B cell (primary cell): ENCODE measurements at places on chromosomes 3 and 15. TPM values are rescaled to one million over a fixed set of nuclear protein-coding genes. Genes with fewer than 3 reads are reported as not detected.

DNA sequence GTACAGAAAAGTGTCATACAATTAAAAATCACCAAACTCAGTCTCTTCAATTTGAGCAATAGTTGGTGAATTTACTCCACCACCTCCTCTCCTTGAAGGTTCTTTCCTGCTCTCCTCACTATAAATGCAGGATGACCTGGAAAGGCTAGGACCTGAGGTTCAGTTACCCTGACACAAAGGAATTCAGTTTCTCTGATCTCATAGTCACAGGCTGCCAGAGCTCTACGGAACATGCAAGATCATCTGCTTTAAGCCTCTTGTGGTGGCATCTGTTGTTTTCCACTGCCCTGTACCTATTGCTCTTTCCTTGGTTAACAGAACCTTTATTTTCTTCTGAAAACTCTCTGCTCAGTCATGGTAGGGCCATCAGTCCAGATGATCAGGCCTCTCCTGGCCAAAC is 4.9 kb upstream of the TP63 start:
- DNase-seq: no peak

The RNU5B-1 gene
- polyA plus RNA-seq: not detected in 2 replicates

The GCSAM gene
- polyA plus RNA-seq: 16.9 and 24.6 TPM in 2 replicates

The KBTBD13 gene
- not detected in 2 replicates for polyA plus RNA-seq

- no peak for DNase-seq
Measured at GRCh38 chr15:35654332-35654731, 108.4 kb upstream of the DPH6 start.

The HTR3E gene
- polyA plus RNA-seq: not detected in 2 replicates

- DNase-seq: no peak
Measured at GRCh38 chr3:134810052-134810435, 15.0 kb downstream of the EPHB1 start.

DNA sequence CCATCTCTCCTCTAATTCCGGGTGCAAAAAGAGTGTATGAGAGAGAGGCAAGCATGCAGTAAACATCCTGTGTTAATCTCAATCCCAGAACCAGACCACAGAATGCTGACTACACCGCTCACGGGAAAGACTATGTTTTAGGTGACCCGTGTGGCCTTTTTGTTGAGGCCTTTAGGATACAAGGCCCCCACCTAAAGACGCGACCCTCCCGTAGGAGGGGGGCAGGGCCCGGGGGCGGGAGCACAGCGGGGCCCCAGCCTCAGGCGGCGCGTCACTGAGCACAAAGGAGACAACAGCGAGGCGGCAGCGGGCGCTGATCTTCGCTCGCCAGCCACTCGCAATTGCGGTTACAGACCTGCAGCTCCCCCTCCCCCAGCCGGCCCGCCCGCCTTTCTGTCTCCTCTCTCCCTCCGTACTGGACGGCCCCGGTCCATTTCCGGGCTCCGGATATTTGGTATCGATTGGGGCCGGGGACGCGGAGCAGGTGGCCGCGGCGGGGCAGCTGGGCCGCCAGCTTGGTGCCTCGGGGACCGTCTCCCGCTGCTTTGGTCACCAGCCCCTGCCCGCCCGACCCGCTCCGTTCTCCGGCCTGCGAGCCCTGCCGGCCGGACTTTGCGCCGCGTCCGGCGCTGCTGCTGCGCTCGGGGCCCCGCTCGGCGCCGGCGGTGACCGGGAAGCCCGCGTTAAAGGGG is at the start of gene CCDC50:
TSS of gene CCDC50 (plus strand) at position 433 of the 692 bp plus-strand sequence. CDS start 281 bp downstream, outside the sequence.
- peak; percentile 84 for DNase-seq

DNA sequence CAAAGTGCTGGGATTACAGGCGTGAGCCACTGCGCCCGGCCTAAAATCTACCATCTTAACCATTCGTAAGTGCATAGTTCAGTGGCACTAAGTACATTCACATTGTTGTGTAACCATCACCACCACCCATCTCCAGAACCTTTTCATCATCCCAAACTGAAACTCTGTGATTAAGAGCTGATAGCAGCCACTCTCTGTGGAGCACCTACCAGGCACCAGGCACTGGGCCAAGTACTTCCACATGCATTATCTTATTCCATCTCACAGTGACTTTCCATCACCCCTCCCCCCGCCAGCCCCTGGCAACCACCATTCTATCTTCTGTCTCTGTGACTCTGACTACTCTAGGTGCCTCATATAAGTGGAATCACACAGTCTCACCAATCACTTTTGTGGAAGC is 2.3 kb upstream of the INSYN1 start:
- no peak for DNase-seq

The CD47 gene
- 86.4 and 157 TPM in 2 replicates for polyA plus RNA-seq

DNA sequence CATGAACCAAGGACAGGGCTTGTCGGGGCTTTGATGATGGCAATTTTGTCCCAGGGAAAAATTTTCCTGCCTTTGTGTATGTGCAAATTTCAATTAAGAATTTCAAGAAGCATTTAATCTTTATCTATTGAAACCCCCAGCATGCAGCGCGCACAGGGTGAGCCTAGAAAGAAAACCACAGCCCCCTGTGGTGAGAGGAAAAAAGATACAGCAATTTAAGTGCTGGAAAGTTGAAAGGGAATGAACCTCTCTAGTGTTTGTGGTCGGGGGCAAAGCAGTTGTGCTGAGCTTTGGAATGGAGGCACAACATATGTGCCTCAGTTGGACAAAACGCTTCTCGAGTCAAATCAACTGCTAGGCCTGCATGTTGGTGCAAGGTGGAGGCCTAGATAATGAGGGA is 111.8 kb upstream of the C15orf61 start:
- no peak for DNase-seq

DNA sequence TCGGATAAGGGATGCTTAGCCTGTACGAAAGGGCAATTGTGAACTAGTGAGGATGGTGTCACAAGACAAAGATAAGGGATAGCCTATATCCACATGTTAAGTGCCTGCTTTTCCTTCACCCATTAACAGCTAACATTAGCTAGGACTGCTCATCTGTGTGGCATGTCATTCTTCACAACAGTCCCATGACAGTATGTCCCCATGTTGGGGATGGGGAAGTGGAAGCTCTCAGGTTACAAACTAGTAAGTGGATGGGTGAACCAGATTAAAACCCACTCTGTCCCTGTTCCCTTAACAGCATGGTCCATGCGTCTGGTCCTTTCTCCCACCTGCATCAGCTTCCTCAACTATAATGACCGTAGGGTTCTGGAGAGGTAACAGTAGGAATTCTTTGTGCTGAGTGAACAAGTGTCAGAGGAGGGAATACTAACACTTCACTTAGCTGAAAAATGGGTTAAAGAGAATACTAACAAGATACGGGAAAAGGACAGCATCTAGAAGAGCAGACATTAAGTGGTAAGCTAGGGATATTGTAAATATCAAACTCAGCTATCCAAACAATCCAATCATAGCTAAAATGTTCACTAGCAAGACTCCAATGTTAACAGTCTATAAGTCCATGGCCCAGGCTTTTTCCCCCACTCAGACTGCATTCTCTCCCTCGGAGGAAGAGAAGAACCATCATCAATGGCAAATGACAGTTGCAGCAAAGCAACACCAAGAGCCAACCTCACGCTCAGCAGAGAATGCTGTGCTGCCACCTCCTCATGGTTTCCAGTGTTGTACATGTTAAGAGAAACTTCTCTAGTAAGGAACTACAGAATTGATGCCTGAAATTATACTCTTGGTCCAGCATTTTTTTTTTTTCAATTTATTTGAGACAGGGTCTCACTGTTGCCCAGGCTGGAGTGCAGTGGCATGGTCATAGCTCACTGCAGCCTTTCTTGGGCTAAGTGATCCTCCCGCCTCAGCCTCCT is 5.0 kb downstream of the RPLP1 start:
- no peak for DNase-seq

- no peak for DNase-seq
Measured at GRCh38 chr3:60854791-60855190, 396.5 kb downstream of the FHIT start.

DNA sequence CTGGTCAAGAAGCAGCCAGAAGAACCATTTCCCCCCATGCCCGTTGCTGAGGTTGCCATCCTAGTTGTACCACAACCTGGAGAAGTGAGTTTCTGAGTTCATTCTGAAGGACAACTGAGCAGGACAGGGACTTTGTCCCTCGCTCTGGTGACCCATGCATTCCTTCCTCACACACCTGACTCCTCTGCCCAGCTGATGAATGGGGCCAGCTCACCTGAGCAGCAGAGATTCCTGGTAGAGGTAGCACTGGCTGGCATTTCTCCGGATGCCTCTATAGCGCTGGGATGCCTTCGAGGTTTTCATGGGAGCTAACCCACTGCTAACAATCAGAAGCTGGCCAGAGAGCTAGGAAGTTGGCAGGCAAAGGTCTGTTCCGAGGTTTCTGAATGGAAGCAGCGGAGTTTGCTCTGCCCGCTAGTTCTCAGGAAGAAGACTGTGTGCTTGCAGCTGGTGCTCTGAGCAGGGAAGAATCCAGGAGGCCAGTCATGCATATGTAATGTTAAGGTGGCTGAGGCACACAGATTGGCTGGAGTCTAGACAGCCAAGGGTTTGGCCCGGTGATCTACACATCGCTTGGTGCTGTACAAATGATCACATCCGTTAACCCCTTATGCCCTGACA is at the start of gene TMC3:
TSS of gene TMC3 (minus strand) at position 439 of the 621 bp plus-strand sequence. CDS start at position 303, 136 bp downstream.
- no peak for DNase-seq

DNA sequence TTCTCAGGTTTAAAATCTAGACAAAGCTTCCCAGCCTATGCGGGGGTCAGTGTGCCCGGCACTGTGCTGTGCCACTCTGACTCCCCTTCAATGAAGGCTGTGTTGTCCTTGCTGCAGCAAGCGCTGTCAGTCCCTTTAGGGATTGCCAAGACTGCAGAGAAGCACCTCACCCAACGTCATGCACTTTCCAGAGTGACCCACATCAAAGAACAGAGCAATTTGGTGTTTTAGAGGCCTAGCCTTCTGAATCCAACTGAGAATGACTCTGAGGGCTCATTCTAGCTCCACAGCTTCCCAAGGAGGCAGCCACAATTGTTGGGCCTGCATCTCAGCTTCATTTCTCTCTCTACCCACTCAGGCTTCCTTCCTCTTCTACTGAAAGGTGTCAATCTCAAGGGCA is 26.4 kb downstream of the SLC9A9 start:
- no peak for DNase-seq

- no peak for DNase-seq
Measured at GRCh38 chr3:149534082-149534481, 59.6 kb downstream of the TM4SF4 start.

The GREM1 gene
- not detected in 2 replicates for polyA plus RNA-seq

DNA sequence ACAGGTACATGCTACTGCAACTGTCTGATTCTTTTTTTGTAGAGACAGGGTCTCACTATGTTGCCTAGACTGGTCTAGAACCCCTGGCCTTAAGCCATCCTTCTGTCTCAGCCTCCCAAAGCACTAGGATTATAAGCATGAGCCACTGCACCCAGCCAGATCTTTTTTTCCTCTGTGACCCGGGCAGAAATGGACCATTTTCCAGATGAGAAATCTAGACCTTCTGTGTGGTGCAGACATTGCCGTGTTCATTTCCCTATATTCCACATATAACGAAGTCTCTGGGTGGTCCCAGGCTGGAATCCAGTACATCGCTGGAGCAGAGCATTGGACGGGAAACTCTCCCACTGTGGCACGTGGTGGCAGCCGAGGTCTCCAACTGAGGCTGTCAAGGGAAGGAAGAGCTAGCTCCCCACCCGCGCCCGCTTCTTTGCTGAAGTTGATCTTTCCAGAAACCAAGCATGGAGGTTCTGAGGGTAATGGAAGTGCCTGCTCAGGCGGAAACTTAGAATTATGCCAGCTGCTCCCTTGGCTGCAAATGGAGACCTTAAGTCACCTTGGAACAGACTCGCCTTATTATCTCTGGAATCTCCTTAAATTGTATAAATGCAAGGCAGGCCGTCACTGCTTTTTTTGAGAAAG is 23.1 kb upstream of the TXNRD3 start:
- DNase-seq: no peak

The PLA2G4D gene
- not detected in 2 replicates for polyA plus RNA-seq

- no peak for DNase-seq
Measured at GRCh38 chr3:155702745-155703591, 41.9 kb downstream of the PLCH1 start.

DNA sequence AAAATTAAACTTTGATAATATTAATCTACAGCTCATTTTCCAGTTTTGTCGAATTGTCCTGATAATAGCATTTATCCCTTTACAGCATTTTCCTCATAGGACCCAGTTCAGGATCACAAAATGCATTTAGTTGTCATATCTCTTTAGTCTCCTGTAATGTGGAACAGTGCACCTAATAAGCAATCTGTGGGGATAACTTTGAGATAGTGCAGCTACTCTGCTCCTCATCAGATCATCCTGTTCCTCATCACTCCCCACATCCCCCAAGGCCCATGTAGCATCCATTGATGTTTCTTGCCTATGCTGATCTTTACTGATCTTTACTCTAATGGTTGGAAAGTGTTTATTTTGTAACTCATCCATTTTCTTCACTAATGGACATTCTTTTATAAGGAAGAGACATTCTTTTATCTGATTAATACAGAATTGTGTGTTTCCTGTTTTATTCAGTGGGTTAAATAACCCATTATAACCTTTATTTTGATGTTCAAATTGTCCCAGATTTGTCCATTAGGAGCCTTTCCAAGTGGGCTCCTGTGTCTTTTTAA is 7.5 kb downstream of the RNF111 start:
- no peak for DNase-seq

- peak; percentile 54 for DNase-seq
Measured at GRCh38 chr3:133211449-133211848, 173.3 kb downstream of the TMEM108 start.

- no peak for DNase-seq
Measured at GRCh38 chr3:194925614-194926013, 239.9 kb downstream of the FAM43A start.

- no peak for DNase-seq
Measured at GRCh38 chr3:126996905-126997304, 14.0 kb downstream of the PLXNA1 start.

DNA sequence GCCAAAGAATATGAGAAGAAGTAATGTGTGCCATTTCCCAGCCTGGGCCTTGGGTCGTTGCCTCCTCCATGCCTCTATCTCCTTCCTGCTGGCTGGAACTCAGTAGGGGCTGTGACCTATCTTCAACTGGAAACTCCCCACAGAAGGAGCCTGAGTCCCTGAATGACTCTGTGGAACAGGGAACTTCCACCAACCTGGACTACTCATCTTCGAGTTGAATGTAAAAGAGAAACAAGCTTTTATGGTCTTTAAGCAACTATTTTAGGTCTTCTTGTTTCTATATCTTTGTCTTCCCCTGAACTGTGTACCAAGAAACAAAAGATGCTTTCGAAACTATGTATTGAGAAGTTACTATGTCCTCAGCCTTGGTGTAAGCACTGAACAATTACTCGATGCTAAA is 355.3 kb upstream of the NR2F2 start:
- no peak for DNase-seq

- DNase-seq: no peak
Measured at GRCh38 chr15:53437366-53437765, 322.1 kb downstream of the WDR72 start.

DNA sequence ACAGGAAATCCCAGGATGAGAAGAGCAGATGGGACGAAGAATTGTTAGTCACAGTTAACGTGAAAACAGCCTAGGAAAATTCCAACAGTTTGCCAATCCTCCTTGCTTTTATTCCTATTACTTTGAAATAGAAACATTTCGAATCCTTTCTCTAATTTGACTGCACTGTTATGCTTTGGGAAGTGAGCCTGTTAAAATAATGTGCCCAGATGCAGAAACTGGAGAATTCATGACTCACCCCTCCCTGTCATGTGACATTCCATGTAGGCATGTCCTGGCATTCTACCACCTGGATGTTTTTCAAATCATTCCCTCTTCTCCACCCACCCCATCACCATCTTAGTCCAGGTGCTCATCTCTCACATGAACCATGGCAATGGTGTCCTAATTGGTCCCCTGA is 107.3 kb downstream of the MINAR1 start:
- DNase-seq: no peak
